IPS-NIHi11 (cell line): ENCODE measurements at places on chromosomes 12 and 14.

- DNase-seq, result no peak
Observed at GRCh38 chr14:73342670-73343069, 105.4 kb downstream of the PAPLN start.

- no peak for DNase-seq
Observed at GRCh38 chr12:552466-552865, 92.7 kb downstream of the B4GALNT3 start.

GRCh38 chr14:97319691-97320090 is 522.5 kb downstream of the VRK1 start:
- no peak for DNase-seq

DNA sequence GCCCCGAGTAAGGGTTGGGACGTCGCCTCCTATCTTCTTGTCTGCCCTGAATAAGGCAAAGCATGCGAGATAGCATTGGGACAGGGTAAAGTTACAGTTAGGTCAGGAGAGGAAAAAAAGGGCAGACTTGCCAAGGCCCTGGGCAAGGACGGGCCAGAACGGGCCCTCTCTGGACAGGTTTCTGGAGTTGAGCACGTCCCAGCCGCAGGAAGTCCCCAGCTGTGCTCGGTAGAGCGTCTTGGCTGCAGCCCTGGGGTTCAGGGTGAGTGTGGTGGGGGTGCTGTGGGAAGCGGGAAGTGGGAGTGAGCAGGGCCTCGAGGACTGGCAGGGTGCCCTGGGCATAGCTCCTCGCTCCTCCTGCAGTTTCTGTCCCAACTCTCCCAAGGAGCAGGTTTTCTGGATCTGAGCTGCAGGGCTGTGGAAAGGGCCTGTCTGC is 5.4 kb downstream of the RPS6KL1 start:
- DNase-seq, result no peak

DNA sequence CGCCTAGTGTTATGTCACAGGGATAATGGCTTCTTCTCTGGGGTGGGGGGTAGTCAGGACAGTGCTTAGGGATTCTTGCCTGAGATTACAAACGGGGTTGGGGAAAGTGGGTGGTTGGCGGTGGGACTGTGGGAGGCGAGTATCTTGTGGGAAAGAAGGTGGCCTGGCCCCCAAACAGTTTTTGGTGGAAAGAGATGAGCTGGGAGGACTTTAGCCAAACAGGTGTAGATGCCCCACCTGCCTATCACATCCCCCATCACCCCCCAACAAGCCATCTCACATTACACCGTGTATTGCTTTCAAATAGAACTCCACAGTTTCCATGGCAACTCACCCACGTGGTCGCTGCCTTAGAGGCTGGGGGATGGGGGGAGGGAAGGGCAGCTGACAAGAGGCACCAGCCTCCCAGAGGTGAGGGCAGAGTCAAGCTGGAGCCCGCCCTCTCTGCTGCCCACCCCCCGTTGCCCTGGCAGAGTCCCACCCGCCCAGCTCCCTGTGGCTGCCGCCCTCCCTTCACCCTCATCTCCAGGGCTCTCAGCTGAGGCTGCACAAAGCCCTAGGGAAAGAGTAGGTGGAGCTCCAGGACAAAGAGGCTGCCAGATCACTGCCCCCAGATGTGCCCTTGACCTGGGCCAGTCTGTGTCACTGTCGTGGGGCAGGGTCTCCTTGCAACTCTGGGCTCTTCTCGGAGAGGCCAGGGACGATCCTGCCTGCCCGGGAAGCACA is 98.3 kb downstream of the LRRC74A start:
- peak; percentile 84 for DNase-seq

GRCh38 chr12:12718853-12719252 is 1.7 kb downstream of the CDKN1B start:
- no peak for DNase-seq

GRCh38 chr12:102865821-102866615 is 51.0 kb downstream of the PAH start:
- DNase-seq, result no peak
